ENCODE measurements at places on chromosomes 7 and 10. TPM values are rescaled to one million over a fixed set of nuclear protein-coding genes. Genes with fewer than 3 reads are reported as not detected.

DNA sequence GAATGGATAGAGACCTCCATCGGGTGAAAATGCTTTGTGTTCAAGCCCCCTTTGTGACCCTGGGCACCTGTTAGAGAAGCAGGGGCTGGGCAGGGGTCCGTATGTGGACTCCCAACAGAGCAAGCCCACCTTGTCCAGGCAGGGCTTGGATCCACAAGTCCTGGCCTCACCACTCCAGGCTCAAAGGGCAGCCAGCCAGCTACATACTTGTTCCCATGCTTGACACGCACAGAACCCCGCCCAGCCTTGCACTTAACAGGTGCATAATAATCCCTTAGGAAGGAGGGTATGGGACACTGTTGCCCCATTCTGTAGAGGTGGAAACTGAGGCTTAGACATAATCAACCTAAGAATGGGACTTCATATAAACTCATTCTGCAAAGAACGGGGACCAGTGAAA is 160.6 kb downstream of the PRKAG2 start:
- no peaks in the 10 kb centered on the region for H3K4me1 ChIP-seq
- H3K36me3 ChIP-seq: no peaks in the 10 kb centered on the region
- no peaks in the 10 kb centered on the region for H3K27me3 ChIP-seq
- no peak for DNase-seq
- no peak overlapping the region for H3K4me3 ChIP-seq

EN2 gene
- total RNA-seq: not detected

DNA sequence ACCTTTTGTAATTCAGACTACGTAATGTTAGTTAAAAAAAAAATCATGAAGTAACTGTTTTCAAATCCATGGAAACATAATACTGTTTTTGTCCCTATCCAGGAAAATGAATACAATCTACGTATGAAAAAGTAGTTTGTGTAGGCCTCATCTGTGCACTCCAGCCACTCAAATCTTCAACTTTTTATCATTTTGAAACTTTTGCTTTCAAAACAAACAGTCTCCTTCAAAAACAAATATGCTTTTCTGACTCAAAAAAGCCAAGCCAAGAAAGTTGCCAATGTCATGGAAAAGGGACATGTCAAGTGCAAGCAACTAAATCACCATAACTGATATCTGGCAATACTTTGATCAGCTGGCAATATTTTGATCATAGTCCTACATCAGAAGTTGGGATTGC is 13.1 kb downstream of the THNSL1 start:
- H3K36me3 ChIP-seq: no peaks in the 10 kb centered on the region
- no peaks in the 10 kb centered on the region for H3K4me1 ChIP-seq
- H3K27me3 ChIP-seq: no peaks in the 10 kb centered on the region
- no peak overlapping the region for H3K27ac ChIP-seq
- H3K4me3 ChIP-seq: no peak overlapping the region

- no peak overlapping the region for H3K4me3 ChIP-seq
- no peak for DNase-seq
- H3K27ac ChIP-seq: no peak overlapping the region
- H3K27me3 ChIP-seq: no peaks in the 10 kb centered on the region
- no peaks in the 10 kb centered on the region for H3K4me1 ChIP-seq
- no peaks in the 10 kb centered on the region for H3K36me3 ChIP-seq
Observed at GRCh38 chr7:144037414-144038035, 11.2 kb upstream of the OR2A5 start.

GRCh38 chr7:118080947-118081346 is 103.0 kb upstream of the LSM8 start:
- H3K27ac ChIP-seq: no peak overlapping the region
- no peaks in the 10 kb centered on the region for H3K27me3 ChIP-seq
- no peak overlapping the region for H3K4me3 ChIP-seq
- H3K4me1 ChIP-seq: no peaks in the 10 kb centered on the region
- H3K36me3 ChIP-seq: no peaks in the 10 kb centered on the region

GRCh38 chr10:6601246-6601805 is 21.2 kb upstream of the PRKCQ start:
- no peaks in the 10 kb centered on the region for H3K36me3 ChIP-seq
- DNase-seq: no peak
- H3K27ac ChIP-seq: no peak overlapping the region

GRCh38 chr7:124338861-124339260 is 306.0 kb upstream of the TMEM229A start:
- no peak overlapping the region for H3K27ac ChIP-seq
- H3K4me1 ChIP-seq: no peaks in the 10 kb centered on the region
- no peak overlapping the region for H3K4me3 ChIP-seq
- no peaks in the 10 kb centered on the region for H3K27me3 ChIP-seq

DNA sequence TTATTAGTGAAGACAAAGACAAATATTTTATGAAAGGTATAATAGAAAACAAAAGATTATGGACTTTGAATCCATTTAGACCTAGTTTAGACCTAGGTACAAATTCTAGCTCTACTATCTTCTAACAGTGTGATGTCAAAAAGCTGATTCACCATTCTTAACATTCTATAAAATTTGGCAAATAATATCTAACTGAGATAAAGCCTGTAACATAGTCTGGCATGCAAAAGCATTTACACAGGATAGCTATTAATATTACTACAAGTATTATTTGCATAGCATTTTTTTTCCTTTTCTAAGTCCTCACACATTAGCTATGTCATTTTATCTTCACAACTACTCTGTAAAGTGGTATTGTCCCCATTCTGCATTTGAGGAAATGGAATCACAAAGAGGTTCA is 179.6 kb upstream of the LRRTM3 start:
- H3K36me3 ChIP-seq: no peaks in the 10 kb centered on the region
- H3K4me1 ChIP-seq: no peaks in the 10 kb centered on the region
- no peak for DNase-seq
- H3K27me3 ChIP-seq: no peaks in the 10 kb centered on the region
- no peak overlapping the region for H3K4me3 ChIP-seq

- H3K36me3 ChIP-seq: no peaks in the 10 kb centered on the region
- H3K27ac ChIP-seq: no peak overlapping the region
- DNase-seq: no peak
- no peak overlapping the region for H3K4me3 ChIP-seq
Observed at GRCh38 chr7:73615886-73616285, 8.4 kb downstream of the MLXIPL start.

DNA sequence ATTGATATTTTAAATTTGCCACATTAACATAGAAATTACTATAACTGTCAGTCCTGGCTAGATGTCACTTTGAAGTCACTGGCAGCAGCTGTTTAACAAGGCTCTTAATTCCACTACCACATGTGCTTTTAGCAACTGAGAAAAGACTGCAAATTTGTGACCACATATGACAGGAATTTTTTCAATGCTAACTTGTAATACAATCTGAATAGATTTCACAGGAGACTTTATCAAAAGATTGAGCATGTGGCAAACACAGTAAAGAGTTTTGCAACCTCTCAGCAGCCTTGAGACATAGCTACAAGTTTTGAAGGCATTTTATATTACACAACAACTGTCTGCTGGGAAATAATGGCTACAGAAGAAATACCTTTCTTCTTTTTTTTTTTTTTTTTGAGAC is 73.0 kb downstream of the MICU1 start:
- H3K36me3 ChIP-seq: no peaks in the 10 kb centered on the region
- DNase-seq: no peak
- H3K27me3 ChIP-seq: no peaks in the 10 kb centered on the region

MNX1 gene
- not detected for total RNA-seq

DNA sequence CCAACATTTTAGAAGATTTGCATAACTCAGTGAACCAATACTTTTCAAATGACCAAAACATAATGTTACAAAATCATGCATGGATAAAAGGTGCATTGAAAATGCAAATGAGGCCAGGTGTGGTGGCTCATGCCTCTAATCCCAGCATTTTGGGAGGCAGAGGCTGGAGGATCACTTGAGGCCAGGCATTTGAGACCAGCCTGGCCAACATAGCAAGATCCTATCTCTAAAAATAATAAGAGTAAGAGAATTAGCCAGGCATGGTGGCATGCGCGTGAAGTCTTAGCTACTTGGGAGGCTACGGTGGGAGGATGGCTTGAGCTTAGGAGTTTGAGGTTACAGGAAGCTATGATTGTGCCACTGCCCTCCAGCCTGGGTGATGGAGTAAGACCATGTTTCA is 33.4 kb downstream of the SCD start:
- no peaks in the 10 kb centered on the region for H3K36me3 ChIP-seq
- no peaks in the 10 kb centered on the region for H3K4me1 ChIP-seq
- H3K27ac ChIP-seq: no peak overlapping the region

GRCh38 chr7:116164552-116165306 is 45.6 kb upstream of the TES start:
- no peaks in the 10 kb centered on the region for H3K36me3 ChIP-seq
- H3K4me1 ChIP-seq: no peaks in the 10 kb centered on the region
- H3K4me3 ChIP-seq: no peak overlapping the region
- no peaks in the 10 kb centered on the region for H3K27me3 ChIP-seq

GRCh38 chr7:115128154-115128553 is 206.3 kb downstream of the MDFIC start:
- H3K27ac ChIP-seq: no peak overlapping the region
- DNase-seq: no peak
- H3K4me1 ChIP-seq: no peaks in the 10 kb centered on the region
- H3K27me3 ChIP-seq: no peaks in the 10 kb centered on the region

DNA sequence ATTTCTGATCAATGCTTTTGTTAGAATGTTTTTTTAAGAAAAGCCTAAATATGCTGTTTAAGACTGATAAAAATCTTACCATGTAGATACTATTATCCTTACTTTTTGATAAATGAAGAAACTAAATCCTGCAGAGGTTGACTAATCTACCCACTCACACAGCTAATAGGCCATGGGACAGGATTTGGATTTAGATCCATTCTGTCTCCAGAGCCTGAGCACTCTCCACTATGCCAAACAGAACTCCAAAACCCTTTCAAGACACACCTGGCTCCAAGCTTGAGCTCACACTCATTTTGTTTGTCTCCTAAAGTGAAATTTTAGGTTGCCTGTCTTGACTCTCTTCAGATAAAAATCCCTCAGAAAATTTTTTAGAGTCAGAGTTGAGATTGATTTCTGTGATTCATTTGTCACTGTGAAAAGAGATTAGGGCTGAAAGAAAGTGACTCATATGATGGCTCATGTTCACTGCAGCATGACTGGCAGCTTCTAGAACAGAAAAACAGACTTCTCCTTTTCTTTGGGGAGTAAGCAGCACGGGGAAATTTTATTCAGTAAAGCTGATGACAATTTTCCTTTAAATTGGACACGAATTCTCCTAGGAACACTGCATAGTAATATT is 132.3 kb upstream of the POT1 start:
- H3K27ac ChIP-seq: no peak overlapping the region
- no peak for DNase-seq
- H3K36me3 ChIP-seq: no peaks in the 10 kb centered on the region
- H3K4me1 ChIP-seq: no peaks in the 10 kb centered on the region

PRPS1L1 gene
- not detected for total RNA-seq

GPR15LG gene
- not detected for total RNA-seq

ADCY1 gene
- 5.8 TPM for total RNA-seq
